ENCODE measurements at places on chromosomes 16 and 17.
A peak's percentile ranks its signal among the peaks of the same experiment; 100 is the strongest.

DNA sequence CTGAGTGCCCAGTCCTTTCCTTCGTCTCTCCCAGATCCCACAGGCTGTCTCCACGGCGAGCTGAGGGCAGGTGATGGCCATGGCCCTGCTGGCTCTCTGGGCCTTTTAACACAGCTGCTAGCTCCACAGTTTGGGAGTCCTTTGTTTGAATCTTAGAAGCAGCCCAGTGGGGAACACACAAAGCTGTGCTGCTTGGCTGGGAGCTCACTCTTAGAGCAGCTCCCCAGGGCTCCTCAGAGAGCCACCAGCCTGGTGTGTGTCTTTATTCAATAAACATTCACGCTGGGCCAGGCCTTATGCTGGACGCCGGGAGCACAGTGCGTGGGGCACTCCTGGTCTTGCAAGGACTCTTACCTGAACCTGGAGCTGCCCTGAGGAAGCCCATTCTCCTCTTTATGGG, 29.7 kb downstream of the WNT3 start:
- DNase-seq: no peak

- DNase-seq: no peak
These were observed 12.2 kb downstream of the BANP start for GRCh38 chr16:87963400-87963799.

DNA sequence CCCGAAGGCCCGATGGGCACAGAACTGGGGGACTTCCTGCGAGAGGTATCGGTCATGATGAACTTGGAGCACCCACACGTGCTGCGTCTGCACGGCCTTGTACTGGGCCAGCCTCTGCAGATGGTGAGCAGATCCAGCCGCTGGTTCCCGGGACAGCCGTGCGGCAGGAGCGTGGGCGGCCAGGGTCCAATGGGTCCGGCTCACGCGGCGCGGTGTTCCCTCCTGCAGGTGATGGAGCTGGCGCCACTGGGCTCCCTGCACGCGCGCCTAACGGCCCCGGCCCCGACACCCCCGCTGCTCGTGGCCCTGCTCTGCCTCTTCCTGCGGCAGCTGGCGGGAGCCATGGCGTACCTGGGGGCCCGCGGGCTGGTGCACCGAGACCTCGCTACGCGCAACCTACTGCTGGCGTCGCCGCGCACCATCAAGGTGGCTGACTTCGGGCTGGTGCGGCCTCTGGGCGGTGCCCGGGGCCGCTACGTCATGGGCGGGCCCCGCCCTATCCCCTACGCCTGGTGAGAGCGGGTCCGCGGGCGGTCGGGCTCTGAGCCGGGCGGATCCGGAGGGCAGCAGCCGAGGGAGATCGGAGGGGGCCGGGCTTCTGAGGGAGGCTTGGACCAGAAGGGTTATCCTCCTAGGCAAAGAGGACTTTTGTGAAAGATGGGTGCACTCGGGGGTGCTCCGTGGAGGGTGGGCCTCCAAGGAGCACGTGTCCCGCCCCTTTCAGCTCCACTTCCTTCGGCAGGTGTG, 3.0 kb downstream of the TNK1 start:
- no peak for DNase-seq

DNA sequence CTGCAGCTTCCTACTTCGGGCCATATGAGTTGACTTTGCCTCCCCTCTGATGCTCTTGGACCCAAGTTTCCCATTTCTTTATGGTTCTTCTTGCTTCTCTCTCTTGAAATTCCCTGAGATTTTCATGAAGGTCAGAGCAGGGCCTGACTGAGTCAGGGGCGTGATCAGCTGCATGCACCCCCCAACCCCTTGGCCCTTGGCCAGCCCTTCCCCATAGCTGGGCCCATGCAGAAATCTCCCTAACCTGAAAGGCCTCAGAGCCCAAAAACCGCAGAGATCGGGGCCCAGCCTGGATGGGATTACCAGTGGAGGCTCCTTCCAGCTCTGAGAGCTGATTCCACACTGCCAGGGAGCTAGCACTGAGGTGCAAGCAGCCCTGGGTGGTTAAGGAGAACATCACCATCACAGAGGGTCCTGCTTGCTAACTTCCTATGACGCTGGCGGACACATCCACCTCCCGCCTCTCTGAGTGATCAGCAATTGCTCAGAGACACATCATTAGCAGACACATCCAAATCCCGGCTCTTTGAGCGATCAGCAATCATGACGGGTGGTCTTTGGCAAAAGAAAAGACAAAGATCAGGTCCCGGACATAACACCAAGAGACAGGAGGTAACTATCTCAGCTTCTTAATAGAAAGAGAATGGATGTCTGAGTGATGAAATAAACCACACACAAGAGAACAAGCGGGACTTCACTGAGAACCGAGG, 161.5 kb downstream of the C16orf78 start:
- DNase-seq: no peak

GRCh38 chr17:51718983-51719382, 439.5 kb downstream of the CA10 start:
- no peak for DNase-seq

- DNase-seq: no peak
These were observed 13.7 kb upstream of the CDIPT start for GRCh38 chr16:29876594-29877249.

DNA sequence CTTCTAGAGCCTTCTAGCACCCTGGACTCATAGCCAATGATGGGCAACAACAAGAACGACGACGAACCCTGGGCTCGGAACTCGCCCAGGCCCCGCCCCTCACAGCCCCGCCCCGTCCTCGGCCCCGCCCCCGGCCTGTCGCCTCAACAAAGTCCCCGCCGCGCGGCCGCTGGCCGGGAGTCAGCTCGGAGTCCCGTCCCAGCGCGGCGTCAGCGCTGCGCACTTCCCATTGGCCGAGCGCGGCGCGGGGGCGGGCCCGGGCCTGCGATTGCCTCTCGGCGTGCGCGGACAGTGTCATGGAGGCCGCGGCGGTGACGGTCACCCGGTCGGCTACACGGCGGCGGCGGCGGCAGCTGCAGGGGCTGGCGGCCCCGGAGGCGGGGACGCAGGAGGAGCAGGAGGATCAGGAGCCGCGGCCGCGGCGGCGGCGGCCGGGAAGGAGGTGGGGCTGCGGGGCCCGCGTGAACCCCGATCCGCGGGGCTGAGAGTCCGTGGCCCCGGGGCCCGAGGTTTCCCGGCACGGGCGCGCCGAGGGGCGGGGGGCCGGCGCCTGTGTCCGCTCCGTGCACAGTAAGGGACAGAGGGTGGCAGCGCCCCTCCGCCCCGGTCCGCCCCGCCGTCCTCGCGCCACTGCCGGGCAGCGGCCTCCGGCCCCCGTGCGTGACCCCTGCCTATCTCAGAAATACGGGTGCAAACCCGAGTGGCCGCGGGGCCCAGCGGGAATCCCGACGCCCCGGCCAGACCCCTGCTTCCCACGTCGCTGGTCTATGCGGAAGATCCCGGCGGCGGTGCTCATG, at the start of gene ENGASE:
Gene ENGASE, plus strand, starts transcription at position 176 of the 797 bp plus-strand sequence. Its CDS starts 121 bp downstream, at position 297.
- DNase-seq: peak; percentile 64

- DNase-seq: no peak
These were observed 69.5 kb downstream of the AMFR start for GRCh38 chr16:56355786-56356275.

GRCh38 chr16:8806272-8806983, 8.8 kb downstream of the PMM2 start:
- DNase-seq: no peak

- no peak for DNase-seq
These were observed 2.2 kb downstream of the JUP start for GRCh38 chr17:41784207-41784744.

- no peak for DNase-seq
These were observed 28.4 kb upstream of the MRTFB start for GRCh38 chr16:14042706-14043105.

- DNase-seq: no peak
These were observed 4.4 kb downstream of the EPN3 start for GRCh38 chr17:50536683-50537646.

- no peak for DNase-seq
These were observed 536.0 kb upstream of the C16orf82 start for GRCh38 chr16:26530584-26531289.

- DNase-seq: no peak
These were observed 830 bp downstream of the SPACA3 start for GRCh38 chr17:32992321-32993033.

GRCh38 chr17:68248199-68248825, 469 bp downstream of the AMZ2 start:
- no peak for DNase-seq

- no peak for DNase-seq
These were observed 25.5 kb downstream of the STH start for GRCh38 chr17:46024590-46024989.

DNA sequence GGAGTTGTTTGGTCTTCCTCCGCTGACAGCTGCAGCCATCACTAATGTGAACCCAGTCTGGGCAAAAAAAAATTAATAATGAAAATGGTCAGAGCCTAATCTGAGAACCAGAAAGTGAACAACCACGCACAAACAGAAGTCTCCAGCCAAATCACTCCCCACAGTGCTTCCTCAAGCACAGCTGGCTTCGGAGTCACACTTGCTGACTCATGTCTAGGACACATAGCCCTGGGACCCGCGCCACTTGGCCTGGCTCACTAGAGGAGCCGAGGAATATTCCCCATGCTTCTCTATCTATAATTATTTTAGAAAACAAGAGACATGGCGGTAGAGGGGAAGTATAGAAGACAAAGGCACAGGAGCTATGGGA, 109.1 kb downstream of the ZFHX3 start:
- no peak for DNase-seq

GRCh38 chr16:89167425-89167941, 4.1 kb upstream of the CDH15 start:
- DNase-seq: no peak

DNA sequence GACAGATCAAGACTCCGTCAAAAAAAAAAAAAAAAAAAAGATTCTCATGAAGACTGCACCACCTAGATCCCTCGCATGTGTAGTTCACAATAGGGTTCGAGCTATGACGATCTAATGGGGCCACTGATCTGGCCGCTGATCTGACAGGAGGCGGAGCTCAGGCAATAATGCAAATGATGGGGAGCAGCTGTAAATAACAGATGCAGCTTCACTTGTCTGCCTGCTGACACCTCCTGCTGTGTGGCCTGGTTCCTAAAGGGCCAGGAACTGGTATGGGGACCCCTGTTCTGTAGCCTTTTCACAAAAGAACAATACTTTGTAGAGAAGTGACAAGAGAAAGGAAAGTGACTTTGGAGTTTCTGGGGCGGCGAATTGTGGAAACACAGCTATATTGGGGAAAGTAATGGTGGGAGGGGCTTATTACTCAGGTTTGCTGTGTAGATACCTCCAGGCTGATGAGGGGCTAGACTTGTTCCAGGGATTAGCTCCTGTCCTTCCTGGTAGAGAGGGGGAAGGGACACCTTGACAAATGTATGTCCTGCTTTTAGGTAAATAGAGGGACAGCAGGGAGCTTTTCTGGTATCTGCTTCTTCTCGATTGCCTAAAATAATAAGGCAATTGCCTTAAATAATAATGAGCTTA, 57.1 kb downstream of the HAPSTR1 start:
- no peak for DNase-seq

DNA sequence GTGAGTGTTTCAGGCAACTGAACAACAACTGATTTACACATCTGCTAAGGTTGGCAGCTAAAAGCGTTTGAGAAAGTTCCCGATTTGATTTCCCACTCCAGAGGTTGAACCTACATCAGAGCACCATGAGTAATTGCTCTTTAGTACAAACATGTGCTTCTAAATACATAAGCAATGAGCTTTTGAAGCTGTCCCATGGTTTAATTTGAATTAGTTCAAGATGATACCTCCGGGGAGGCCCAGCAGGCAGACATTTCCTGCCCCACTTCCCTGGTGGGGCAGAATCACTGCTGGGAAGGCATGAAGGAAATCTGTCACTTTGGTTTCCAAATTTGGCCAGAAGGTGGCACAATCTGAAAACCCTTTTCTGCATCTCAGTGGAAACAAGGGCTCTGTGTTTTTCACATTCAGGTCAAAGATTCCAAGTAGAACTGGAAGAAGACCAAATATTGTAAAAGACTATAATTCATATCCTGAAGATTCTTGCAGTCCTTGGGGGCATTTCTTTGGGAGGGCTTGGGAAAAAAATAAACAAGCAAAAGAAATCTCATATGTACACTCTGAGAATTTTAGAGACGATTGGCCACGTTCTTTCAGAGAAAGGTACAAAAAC, 176.2 kb upstream of the FAM20A start:
- DNase-seq: no peak

GRCh38 chr17:46003907-46004748, 5.1 kb downstream of the STH start:
- DNase-seq: no peak

All from esophagus squamous epithelium (tissue), 5 donors.